Karpas-422 (cell line): ENCODE measurements at places on chromosomes 13 and 19. TPM values are rescaled to one million over a fixed set of nuclear protein-coding genes. Genes with fewer than 3 reads are reported as not detected.

GRCh38 chr13:38902551-38902950 lies 88.1 kb downstream of the STOML3 start:
- H3K4me3 ChIP-seq, result no peak overlapping the region
- H3K4me1 ChIP-seq, result no peaks in the 10 kb centered on the region
- no peaks in the 10 kb centered on the region for H3K36me3 ChIP-seq
- no peak overlapping the region for H3K27ac ChIP-seq
- no peaks in the 10 kb centered on the region for H3K27me3 ChIP-seq

DNA sequence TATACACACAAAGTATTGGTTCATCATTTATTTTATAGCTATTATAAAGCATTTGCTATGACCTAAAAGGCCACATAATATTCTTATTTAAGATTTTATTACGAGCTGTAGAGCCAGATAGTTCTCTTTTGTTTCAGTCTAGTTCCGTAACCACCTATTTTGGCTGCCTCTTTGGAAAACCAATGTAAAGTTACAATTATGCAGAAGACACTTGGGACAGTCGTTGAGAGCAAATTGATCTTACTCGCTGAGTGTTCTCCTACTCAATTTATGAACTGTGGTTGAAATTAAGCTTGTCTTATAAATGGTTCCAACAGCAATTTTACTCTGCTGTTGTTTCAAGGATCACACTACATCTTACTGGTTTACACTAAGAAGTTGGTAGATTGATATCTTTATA lies 122.3 kb downstream of the SLC7A1 start:
- no peaks in the 10 kb centered on the region for H3K27me3 ChIP-seq
- no peak overlapping the region for H3K27ac ChIP-seq
- H3K4me3 ChIP-seq, result no peak overlapping the region
- no peak for DNase-seq
- H3K36me3 ChIP-seq, result no peaks in the 10 kb centered on the region

Gene MLNR
- not detected in 2 replicates for total RNA-seq

- H3K27ac ChIP-seq, result no peak overlapping the region
- H3K27me3 ChIP-seq, result peaks cover 4% of the 10 kb centered on the region; the same call in 1 of the 2 replicates
- no peaks in the 10 kb centered on the region for H3K36me3 ChIP-seq
Observed at GRCh38 chr13:50677687-50678463, 165.6 kb downstream of the DLEU7 start.

DNA sequence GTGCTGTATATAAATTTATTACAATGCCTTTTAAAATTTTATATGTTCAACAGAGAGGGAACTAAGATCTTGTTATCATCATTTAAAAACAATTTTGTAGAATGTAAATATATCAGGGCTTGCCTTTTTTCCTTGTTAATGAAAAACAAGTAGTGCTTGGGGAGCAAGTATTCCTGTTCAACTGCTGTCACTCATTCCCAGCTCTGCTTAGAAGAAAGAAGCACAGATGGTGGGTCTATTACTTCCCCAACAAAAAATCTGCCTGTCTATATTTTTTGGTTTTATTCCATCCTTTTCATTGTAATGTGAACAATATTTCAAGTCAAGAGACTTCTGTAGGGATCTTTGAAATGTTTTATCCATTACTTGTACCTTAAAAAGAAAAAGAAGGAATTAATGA lies 503.9 kb downstream of the GPC5 start:
- H3K36me3 ChIP-seq, result no peaks in the 10 kb centered on the region
- no peak for DNase-seq
- H3K4me3 ChIP-seq, result no peak overlapping the region
- H3K4me1 ChIP-seq, result no peaks in the 10 kb centered on the region

GRCh38 chr13:74706801-74707200 lies 572.6 kb upstream of the KLF12 start:
- no peak for DNase-seq
- no peak overlapping the region for H3K4me3 ChIP-seq
- H3K27ac ChIP-seq, result no peak overlapping the region
- H3K36me3 ChIP-seq, result no peaks in the 10 kb centered on the region
- no peaks in the 10 kb centered on the region for H3K27me3 ChIP-seq
- no peaks in the 10 kb centered on the region for H3K4me1 ChIP-seq
